ENCODE measurements at places on chromosomes 2 and 18.

GRCh38 chr2:143885461-143885860, 634.5 kb downstream of the ZEB2 start:
- DNase-seq, result no peak

- no peak for DNase-seq
Observed at GRCh38 chr2:26072925-26073768, 39.3 kb downstream of the RAB10 start.

DNA sequence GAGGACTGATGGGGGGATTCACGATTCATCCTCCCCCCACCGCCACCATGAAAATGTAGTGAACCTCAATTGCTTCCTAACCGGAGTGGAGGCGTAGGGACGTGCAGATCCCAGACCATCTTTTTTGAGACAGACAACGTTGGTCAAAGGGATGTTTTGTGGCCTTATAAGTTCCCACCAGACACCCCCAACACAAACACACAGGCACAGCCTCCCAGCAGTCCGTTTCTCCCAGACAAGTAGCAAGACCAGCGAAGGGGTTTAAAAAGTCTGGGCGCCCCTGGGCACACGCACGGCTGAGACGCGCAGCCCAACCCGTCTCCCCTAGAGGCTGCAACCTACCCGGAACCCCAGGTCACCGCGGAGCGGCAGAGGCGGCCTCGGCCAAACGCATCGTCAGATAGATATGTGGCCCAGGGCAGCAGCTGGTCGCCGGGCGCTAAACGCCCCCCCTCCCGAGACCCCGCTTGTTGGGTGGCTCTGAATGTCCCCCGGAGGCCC, 1.3 kb downstream of the GBX2 start:
- DNase-seq, result no peak

GRCh38 chr2:217647925-217648324, 354.9 kb downstream of the TNS1 start:
- DNase-seq, result no peak

- DNase-seq, result no peak
Observed at GRCh38 chr2:170191166-170191866, 13.4 kb downstream of the MYO3B start.

GRCh38 chr2:118841828-118842461, 5.5 kb downstream of the EN1 start:
- DNase-seq, result no peak

DNA sequence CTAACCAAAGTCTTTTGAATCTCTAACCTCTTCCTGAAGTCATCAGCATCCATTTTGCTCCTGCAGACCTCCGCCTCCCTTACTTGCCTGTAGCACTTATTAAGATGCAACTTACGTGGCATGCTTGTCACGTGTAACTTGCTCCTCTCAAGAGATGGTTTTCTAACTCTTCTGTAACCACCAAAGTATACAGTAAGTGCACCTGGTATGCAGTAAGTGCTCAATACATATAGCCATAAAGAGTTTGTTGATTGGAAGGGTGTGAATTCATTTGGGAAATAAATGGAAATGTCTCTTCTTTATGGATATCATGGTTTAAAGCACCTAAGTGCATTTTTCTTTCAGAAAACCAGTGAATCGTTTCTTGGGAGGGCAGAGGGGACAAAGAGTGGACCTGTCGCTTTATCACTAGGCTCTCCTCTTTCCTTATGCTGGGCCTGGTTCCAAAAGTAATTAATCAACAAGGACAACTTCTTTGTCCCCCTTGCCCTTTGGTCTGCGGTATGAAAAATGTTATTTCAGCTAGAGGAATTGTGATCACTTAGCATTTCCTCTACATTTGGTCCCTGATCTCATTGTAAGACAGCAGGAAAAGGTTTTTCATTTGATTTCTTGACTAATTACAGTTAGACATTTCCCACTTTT, 370.0 kb upstream of the SPRED2 start:
- no peak for DNase-seq

Data from activated T-cell treated with anti-CD3 and anti-CD28 coated beads, Interleukin-2, amount 50 U/mL, for 4 hours (primary cell).